MM.1S (cell line): ENCODE measurements at places on chromosomes 1 and 21.

- DNase-seq, result no peak
Measured at GRCh38 chr1:38332649-38333310, 286.2 kb upstream of the POU3F1 start.

- no peak for DNase-seq
Measured at GRCh38 chr1:192066202-192066601, 92.1 kb upstream of the RGS18 start.

- no peak for DNase-seq
Measured at GRCh38 chr1:84569216-84569615, 5.0 kb downstream of the CTBS start.

- DNase-seq, result no peak
Measured at GRCh38 chr1:34796990-34797389, 4.2 kb downstream of the GJA4 start.

- DNase-seq, result peak; percentile 66
Measured at GRCh38 chr21:44013380-44014088, 1.4 kb downstream of the TRAPPC10 start.

DNA sequence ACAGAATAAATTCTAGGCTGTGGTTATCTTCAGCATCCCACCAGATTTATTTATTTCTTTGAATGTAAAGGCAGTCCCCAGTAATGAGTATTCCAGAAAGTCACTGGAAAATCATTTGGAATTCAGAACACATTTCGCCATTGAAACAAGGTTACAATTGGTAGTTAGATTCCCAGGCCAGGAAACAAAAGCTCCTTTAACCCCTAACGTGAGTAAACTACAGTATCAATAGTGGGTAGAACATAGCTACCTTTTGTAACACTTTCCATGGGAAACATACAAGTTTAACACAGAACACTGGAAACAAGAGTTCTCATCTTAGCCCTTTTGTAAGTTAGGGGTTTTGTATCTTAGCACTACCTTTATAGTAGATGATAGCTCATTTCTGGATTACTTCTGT, 53.4 kb upstream of the BMP8A start:
- no peak for DNase-seq

DNA sequence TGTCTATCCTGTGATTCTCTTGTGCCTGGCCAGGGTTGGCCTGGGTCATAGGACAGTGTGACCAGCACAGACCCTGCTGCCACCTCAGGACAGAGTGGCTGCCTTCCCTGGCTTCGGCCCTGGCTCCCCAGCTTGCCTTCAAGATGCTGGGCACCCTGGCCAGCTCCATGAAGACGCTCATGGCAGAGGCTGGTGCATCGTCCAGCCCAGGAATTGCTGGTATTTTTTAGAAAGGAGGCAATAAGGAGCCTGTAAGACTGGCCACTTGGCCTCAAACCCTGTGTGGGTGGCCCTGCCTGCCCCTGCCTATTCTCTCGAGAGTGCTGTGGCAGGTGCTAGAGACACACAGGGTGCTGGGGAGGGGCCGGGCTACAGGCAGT, 70.4 kb upstream of the ACTRT2 start:
- DNase-seq, result no peak

DNA sequence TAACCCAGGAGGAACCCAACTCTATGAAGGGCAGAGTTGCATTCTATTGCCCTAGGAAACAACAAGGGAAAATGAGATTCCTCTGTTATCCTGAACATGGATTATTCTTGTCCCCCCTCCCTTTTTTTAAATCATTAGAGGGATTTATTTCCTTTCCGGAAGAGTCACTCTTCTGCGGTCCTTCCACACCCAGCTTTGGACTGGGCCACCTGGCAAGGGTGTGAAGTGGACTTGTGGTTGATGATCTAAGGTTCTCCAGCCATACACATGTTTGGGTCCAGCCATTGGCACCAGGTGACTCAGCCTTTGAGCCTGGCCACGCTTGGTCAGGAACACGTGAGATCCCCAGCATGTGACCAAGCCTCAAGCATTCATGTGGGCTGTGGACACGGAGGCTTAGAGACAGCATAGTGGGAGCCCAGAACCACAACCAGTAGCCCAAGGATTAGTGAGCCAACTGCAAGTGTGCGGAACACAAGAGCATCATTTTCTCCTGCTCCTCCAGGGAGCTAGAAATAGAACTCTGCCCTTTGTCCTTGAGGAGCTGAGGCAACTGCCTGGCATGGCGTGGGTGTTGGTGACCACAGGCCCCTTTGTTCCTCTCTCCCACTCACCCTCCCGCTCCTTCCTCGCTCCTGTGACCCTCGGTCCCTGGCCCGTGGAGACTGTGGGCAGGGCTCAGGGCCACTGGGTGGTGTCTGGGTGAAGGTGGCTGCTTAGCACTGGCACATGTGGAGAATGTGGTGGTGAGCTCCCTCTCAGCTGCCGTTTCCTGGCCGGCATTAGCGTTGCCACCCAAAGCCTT, 50.1 kb downstream of the NENF start:
- no peak for DNase-seq

DNA sequence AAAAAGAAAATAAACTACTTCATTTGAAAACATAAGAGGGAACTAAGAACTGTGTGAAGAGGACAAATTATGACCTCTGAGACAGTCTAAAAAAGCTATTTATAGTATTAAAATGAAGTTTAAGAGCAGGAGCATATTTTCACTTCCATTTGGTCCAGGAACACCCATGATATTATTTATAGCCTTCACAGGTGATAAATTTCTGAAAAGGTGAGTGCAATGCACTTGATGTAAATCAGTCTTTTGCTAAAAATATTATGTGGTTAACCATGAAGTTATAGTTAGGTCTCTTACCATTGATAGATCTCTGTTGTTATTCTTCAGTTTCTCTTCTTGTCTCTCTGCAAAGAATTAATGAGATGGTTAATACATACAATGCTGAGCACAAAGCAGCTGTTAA, 14.7 kb downstream of the TMCO1 start:
- DNase-seq, result peak; percentile 98

DNA sequence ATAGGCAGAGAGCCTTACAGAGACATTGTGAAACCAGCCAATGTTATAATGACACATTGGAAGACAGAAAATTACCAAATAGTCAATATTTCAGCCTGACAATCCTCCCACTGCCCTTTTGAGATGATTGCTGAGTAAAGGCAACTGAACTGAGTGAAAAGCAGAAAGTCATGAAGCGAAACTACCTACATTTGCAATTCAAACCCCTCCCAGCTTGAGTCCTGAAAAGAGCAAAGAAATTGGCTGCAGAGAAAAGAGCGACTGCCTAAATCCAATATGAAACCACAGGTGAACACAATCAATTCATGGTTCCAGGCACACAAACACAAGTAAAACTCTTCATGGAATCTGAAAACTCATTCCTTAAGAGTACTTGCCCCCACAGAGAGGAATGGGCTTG, 143.4 kb upstream of the CHRM3 start:
- DNase-seq, result peak; percentile 37

DNA sequence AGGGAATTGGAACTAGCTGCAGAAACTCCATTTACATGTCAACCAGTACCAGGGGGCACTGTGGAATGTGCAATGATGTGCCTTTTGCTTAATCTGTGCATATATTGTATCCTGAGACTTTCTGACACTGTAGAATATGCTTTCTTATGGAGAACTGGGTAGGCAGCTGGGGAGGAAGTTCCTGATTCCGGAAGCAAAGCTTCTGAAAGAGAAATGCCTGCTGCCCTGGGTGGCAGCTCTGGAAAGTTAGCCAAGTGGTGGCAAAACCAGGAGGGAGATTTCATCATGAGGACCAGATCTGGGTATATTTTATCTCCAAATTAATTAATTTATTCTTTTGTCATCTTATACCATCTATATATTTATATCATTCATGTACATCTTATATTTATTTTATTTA, 116.7 kb downstream of the XCL2 start:
- no peak for DNase-seq

DNA sequence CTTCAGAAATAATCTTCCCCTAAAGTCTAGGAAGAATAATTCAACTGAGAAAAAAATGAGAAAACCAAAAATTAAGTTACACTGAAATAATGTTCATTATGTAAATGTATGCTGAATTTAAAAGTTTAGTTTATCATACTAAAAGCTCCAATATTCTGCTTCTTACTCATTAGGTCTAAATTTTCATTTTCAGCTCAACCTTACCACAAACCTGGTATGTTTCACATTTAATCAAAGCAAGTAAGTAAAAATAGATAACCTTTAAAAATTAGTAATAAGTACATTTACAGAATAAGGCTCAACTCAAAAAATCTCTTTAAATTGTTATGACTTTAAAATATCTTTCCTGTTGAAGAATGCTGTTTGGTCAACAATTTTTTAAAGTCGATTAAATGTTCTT, 15.0 kb downstream of the BTG3 start:
- no peak for DNase-seq

- DNase-seq, result no peak
Measured at GRCh38 chr1:117638759-117639158, 32.9 kb downstream of the TENT5C start.

DNA sequence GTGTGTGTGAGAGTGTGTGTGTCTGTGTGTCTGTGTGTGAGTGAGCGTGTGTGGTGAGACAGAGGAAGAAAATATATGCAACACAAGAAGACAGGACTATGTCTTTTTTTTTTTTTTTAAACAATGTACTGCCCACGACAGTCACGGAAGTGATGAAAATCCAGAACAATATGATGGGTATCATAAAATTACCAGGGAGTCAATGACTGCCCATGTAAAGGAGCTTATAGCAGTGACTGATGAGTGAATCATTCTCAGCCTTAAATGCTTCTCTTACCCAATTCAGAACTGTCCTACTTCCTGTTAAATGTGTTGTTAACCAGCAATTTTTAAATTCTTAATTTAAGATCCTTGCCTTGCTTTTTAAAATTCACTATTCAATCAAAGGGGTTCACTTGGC, 46.6 kb downstream of the RGS7 start:
- DNase-seq, result no peak

DNA sequence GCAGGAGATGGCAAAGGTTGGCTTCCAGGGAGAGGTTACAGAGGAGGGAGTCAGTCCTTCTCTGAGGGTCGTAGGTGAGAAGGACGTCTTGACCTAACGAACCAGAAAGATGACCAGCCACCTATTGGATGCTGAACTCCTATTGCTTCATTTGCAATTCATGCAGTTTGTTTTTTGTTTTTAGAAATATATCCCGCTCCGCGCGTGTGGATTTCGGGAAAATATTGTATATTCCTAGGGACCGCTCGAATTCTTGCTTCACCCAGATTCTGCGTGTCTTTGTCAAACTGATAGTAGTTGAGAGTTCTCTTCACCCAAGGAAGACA, 564 bp downstream of the DISP1 start:
- no peak for DNase-seq

- DNase-seq, result no peak
Measured at GRCh38 chr1:220222939-220223338, 49.3 kb downstream of the RAB3GAP2 start.

DNA sequence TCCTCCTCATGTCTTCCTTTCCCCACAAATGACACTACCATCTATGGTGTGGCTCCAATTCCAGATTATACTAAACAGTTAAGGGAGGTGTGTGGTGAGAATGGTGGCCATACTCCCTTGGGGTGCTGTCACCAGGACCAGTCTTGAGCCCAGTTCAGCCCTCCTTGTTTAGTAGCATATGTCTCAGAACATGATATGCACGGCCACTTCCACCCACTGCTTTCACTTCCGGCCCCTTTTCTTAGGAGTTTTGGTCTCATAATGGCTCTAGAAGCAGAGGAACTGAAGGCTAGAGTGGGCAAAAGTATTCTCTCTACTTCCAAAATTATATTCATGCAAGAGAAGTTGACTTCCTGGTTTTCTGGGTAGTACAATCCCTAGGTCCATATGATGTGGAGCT, 45.3 kb upstream of the CACNA1E start:
- no peak for DNase-seq

GRCh38 chr1:75787524-75787923, 1.5 kb downstream of the RABGGTB start:
- no peak for DNase-seq

GRCh38 chr1:70017770-70018169, 187.6 kb downstream of the LRRC40 start:
- no peak for DNase-seq

- no peak for DNase-seq
Measured at GRCh38 chr1:156953571-156953970, 33.1 kb downstream of the LRRC71 start.
